Brain pericyte (primary cell): ENCODE measurements at places on chromosomes 4 and X.
A peak's percentile ranks its signal among the peaks of the same experiment; 100 is the strongest.

DNA sequence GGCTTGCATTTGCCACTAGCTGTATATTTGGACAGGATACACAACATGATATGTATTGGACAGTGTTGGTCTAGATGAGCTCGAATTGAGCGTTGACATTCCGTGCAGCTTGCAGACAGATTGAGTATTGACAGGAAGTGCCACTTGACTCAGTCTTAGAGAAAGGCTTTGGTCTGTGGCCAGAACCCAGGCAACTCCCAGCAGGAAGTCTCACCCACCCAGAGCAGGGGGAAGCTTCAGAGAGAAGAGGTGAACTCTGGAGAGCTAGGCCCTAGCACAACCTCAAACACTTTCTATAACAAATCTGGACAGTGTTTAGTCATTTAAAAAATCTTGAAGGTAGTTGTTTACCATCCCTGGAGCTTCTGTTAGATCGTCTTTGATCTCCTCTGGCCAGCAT is 280.5 kb downstream of the FBXW7 start:
- no peak for DNase-seq

GRCh38 chr4:39032218-39033085 is at the start of gene TMEM156:
TMEM156 (minus strand) TSS chr4:39032409; CDS start chr4:39032313, 96 bp downstream.
- no peak for DNase-seq

GRCh38 chr4:53688186-53688790 is 97.0 kb upstream of the LNX1 start:
- peak; percentile 86 for DNase-seq

GRCh38 chrX:53483416-53483815 is 49.2 kb upstream of the HSD17B10 start:
- DNase-seq: no peak

GRCh38 chr4:145058256-145058655 is 39.7 kb downstream of the ANAPC10 start:
- no peak for DNase-seq

GRCh38 chr4:178953447-178954120 is 1511.3 kb upstream of the AGA start:
- no peak for DNase-seq

GRCh38 chr4:3672465-3672831 is 93.7 kb upstream of the ADRA2C start:
- no peak for DNase-seq

DNA sequence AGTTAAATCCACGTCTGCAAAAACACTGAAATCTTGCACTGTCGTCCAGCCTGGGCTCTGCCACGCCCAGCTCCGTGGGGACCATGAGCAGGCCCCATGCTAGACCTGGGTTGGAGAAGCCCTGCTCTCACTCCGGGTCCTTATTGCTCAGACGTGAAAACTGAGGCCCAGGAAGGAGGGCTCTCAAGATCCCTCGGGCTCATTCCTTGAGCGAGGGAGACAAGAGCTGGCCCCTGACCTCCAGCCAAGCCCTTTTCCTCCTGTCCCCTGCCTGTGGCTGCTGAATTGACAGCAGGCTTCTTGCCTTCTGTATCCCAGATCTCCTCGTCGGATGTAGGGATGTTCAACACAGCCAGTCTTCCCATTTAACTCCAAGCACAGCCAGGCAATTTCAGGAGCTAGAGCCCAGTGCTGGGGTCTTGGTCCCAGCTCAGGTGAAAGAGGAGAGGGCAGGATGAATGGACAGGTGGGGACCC is 109.5 kb downstream of the CPZ start:
- DNase-seq: no peak

DNA sequence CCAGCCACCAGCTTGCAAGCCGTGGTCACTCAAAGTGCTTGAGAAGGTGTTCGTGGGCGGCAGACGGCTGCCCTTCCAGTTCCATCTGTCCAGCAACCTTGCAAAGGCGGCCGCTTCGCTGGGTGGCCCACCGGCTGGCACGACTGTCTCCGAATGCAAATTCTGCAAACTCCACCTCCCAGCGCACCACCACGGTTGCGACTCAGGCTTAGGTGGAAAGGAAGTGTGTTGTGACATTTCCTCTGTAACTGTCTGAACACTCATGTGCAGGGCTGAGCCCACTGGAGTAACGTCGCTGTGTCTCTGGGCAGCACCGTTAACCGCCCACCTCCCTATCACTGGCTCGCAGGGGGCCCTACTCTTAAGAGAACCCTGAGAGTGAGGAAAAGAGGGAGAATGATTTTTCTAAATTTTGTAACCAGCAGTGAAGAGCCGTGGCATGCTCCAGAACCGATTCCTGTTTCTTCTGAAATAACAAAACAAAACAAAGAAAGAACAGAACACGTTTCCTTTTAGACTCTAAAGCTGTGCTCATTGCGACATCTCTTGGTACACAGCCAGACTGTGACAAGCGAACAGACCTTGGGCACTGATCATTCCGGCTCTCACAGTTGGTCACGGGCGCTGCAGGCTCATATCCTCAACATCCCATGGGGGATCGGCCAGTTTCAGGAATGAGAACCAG is at the start of gene P2RY8:
TSS of gene P2RY8 (minus strand) at position 155 of the 685 bp plus-strand sequence. CDS start 70,627 bp downstream, outside the sequence.
- no peak for DNase-seq

GRCh38 chr4:69800599-69800998 is 40.2 kb upstream of the SULT1B1 start:
- no peak for DNase-seq

- DNase-seq: no peak
Measured at GRCh38 chr4:87057835-87058355, 123.1 kb downstream of the AFF1 start.

GRCh38 chr4:183253451-183253850 is 66.6 kb downstream of the CLDN22 start:
- no peak for DNase-seq

- DNase-seq: no peak
Measured at GRCh38 chrX:150696331-150696730, 3.1 kb downstream of the MTMR1 start.

DNA sequence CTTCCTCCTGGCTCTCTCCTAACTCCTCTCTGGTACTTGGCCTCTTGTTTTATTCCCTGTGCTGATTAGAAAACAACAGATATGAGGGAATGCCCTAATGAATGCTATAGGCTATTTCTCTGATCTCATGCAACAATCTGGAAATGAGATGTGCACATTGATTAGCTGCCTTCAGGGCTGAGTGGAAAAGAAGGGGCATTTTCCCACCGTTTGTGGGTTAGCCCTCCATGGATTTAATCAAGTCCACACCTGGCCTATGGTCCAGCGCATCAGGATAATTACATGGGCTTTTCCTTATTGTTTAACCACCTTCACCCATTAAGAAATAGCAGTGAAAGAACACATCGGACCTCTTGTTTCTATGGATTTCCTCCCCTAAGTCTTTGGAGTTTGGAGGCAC is 70.0 kb downstream of the CAPN6 start:
- DNase-seq: no peak

- no peak for DNase-seq
Measured at GRCh38 chrX:2589186-2590020, 88.6 kb upstream of the DHRSX start.

DNA sequence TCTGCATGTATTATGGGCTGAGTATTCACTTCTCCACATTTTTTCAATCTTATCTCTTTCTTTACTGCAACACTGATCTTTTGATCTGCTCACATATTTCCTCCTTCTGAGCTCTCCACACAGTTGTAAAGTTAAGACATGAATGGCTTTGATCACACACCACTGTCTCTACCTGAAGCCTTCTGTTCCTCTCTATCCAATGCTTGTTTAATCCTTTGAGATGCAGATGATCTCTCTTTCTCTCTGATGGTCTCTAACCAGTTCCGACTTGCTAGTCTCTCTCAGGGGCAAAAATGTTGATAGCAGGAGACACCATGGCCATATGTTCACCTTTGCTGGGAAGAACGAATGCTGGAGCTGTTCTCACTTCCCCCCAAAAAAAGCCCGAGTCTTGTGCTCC is 162.4 kb downstream of the UNC5C start:
- no peak for DNase-seq

DNA sequence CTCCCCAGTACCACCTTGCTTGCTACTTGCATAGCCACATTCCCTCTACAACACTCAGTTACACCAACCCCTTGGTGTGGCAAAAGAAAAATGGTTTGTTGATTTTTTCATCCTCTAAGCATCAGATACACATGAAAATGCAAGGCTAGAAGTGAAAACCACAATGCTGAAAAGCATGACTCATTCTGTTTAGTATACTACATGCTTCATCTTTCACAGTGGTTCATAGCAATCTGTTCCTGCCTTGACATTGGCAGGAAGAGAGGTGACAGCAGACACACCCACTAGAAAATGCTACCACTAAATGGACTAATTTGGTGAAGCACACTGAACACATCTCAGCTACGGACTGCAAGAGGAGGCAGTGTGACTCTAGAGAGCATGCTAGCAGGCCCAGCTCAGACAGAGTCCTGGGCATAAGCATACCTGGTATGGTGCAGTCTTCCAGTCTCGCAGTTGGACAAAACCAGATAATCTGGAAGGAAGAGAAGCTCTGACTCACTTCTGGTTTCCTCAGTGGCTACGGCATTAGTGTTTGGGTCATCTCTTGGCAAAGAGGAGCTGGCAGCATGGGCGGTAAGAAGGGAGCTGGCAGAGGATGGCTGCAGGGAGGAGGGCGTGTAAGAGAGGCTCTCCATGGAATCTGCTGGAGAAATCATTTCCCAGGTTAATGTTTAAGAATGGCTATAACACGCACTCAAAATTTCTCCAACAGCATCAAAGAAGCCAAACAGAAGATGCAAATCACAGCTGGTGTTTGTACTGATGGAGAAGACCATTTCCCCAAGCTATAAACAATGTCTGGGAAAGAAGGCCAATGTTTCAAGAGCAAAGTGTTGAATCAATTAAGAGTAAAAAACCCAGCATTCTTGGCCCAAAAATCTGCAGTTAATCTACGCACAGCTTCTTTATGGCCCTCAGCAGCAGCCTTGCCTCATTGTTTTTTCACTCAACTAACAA is 37.8 kb downstream of the GAB3 start:
- DNase-seq: no peak

GRCh38 chrX:10725071-10725470 is 104.7 kb upstream of the MID1 start:
- no peak for DNase-seq

DNA sequence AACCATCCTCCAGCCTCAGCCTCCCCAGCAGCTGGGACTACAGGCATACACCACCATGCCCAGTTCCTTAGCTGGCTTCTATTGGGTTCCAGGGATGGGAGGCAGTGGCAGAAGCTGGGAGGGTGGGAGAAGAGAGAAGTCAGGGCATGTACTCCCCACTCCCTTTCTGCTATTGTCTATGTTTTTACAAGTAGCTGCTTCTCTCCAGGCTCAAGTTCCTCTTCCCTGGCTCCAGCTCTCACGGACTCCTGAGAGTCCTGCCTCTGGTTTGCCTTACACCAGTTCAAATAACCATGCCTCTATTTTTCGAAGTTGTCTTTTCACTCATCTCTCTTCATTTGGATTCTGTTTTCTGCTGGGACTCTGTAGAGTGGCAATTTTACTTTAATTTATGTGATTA is 2.9 kb downstream of the TBC1D9 start:
- DNase-seq: no peak

- no peak for DNase-seq
Measured at GRCh38 chr4:52595001-52595400, 64.1 kb downstream of the USP46 start.

DNA sequence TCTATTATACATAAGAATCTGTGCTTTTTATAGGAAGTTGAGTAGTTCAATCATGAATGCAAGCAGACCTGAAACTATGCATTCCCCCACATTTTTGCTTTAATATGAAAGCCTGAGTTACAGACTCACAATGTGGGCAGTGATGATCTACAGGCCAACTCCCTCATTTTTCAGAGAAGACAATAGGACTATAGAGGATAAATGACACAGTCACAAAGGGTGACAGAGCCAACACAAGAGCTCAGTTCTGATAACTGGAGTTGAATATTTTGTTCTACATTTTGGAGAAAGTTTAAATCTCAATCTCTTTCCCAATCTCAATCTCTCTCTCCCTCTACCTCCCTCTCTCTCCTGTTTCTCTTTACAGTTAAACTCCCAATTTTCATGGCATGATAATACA is 27.0 kb downstream of the MBNL3 start:
- no peak for DNase-seq

GRCh38 chr4:9924750-9925149 is 96.5 kb downstream of the SLC2A9 start:
- DNase-seq: no peak

DNA sequence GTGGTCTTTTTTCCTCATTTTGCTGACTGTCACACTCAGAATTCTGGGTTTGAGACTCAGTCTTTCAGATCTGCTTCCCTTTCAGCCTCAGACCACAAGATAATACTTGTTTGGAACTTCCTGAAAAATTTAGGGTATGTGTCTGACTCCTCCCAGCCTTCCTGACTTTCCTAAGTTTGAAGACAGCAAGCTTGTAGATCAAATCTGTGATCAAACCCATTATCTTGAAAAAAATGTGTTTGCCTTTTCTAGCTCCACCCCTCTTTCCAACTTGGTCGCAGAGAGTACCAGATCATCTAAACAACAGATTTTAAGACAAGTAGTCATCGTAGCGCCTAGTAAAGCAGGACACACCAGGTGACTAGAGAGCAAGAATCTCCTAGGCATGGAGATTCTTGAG is 9.9 kb downstream of the BCAP31 start:
- DNase-seq: no peak

- no peak for DNase-seq
Measured at GRCh38 chrX:65674204-65674893, 6.9 kb downstream of the MSN start.

DNA sequence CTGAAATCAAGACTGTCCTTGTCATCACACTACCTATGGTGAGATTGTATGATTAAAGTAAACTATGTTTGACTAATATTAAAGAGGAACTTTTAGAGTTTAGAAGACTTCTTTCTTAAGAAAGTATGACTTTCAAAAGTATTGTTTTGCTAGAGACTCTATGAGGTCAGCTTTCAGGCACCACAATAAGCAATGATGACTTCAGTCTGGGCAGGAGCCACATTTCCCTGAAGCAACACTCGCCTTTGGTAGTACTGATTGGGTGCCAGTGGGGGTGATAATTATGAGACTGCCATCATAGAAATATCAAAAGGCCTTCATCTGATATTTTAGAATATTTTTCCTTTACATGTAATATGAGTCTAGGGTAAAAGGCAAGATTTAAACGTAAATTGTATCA is 212.6 kb downstream of the DTHD1 start:
- no peak for DNase-seq

GRCh38 chrX:134741746-134742145 is 83.5 kb upstream of the PLAC1 start:
- no peak for DNase-seq

GRCh38 chrX:154317391-154317995 is 21.9 kb downstream of the TKTL1 start:
- no peak for DNase-seq

GRCh38 chrX:1264556-1264955 is 4.1 kb upstream of the CSF2RA start:
- DNase-seq: no peak

- no peak for DNase-seq
Measured at GRCh38 chrX:38175139-38175538, 45.5 kb downstream of the SRPX start.
